Right lobe of liver (tissue), 6 donors: ENCODE measurements at places on chromosomes 1 and 21.

- no peaks in the 10 kb centered on the region for H3K4me1 ChIP-seq
- no peak for DNase-seq
- no peaks in the 10 kb centered on the region for H3K27me3 ChIP-seq
- no peak overlapping the region for H3K27ac ChIP-seq
- no peaks in the 10 kb centered on the region for H3K36me3 ChIP-seq
- H3K4me3 ChIP-seq = no peak overlapping the region
These were observed 215.7 kb upstream of the IRF2BP2 start for GRCh38 chr1:234825498-234826165.

GRCh38 chr1:235211517-235211916 is 50.5 kb upstream of the RBM34 start:
- H3K4me3 ChIP-seq = no peak overlapping the region
- no peaks in the 10 kb centered on the region for H3K27me3 ChIP-seq
- peaks cover 3% of the 10 kb centered on the region for H3K36me3 ChIP-seq
- no peak for DNase-seq
- no peaks in the 10 kb centered on the region for H3K4me1 ChIP-seq

GRCh38 chr1:55632058-55632457 is 416.9 kb upstream of the USP24 start:
- H3K27ac ChIP-seq = no peak overlapping the region
- H3K4me3 ChIP-seq = no peak overlapping the region
- H3K4me1 ChIP-seq = no peaks in the 10 kb centered on the region

- no peaks in the 10 kb centered on the region for H3K4me1 ChIP-seq
- H3K27ac ChIP-seq = no peak overlapping the region
- no peaks in the 10 kb centered on the region for H3K36me3 ChIP-seq
- DNase-seq = no peak
- no peaks in the 10 kb centered on the region for H3K27me3 ChIP-seq
- H3K4me3 ChIP-seq = no peak overlapping the region
These were observed 63.3 kb downstream of the FYB2 start for GRCh38 chr1:56755911-56756310.

- peaks cover 6% of the 10 kb centered on the region for H3K36me3 ChIP-seq
- H3K27ac ChIP-seq = no peak overlapping the region
- no peaks in the 10 kb centered on the region for H3K27me3 ChIP-seq
- peaks cover 14% of the 10 kb centered on the region for H3K4me1 ChIP-seq
- H3K4me3 ChIP-seq = no peak overlapping the region
These were observed 38.5 kb downstream of the ABCD3 start for GRCh38 chr1:94456736-94457135.

DNA sequence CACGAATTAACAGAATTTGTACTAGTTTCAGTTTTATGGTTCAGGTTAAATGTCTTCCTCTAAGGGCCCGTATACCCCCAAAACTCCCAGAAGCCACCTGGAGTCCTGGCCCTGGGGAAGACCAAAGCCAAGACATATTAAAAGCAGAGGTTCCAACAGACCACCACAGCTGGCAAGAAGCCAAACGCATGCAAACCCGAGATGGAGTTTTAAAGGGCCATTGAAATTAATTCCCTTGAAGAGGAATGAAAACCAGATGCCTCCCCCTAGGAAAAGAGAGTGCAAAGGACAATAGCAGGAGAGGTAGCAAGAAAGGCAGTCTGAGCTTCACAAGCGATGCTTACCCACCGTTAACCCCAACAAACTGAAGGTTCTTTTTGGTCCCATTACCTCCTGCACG is 48.1 kb downstream of the KANK4 start:
- H3K27ac ChIP-seq = no peak overlapping the region
- H3K4me3 ChIP-seq = no peak overlapping the region
- no peak for DNase-seq
- no peaks in the 10 kb centered on the region for H3K4me1 ChIP-seq

DNA sequence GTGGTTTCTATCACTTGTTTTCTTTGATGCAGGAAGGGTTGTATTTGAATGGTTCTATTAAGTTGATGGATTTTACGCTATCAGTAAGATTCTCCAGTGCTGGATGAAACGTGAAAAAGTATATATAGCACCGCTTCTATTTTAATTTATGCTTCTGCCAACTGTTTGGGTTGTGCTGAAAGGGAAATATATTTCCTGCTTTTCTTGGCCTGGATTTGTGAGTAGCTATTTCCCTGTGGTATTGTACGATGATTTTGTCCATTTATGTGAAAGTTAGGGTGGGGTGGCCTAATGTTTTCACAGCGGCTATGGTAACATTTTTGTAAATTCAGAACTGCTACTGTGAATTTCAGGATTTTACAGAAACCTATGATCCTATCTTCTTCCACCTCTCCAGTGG is 322 bp downstream of the C1orf162 start:
- H3K4me1 ChIP-seq = no peaks in the 10 kb centered on the region
- H3K36me3 ChIP-seq = peaks cover 2% of the 10 kb centered on the region
- DNase-seq = no peak
- peak overlapping the region; percentile 5 for H3K4me3 ChIP-seq
- peak overlapping the region; percentile 59 for H3K27ac ChIP-seq

DNA sequence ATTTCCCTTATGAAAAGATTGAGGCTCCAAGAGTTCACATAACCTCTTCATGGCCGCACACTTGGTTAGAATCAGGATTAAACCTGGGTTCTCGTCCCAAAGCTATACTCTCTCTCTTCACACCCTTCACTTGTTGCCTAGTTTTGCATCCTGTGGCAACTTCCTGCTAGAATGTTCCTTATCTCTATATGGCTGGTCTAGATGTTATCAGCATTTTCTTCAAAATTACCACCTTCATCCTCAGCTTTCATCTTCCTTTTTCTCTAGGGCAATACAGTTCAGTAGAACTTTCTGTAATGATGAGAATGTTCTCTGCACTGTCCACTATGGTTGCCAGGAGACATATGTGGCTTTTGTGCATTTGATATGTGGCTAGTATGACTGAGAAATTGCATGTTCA is 31.1 kb upstream of the BCAR3 start:
- H3K27me3 ChIP-seq = no peaks in the 10 kb centered on the region
- no peak for DNase-seq
- no peaks in the 10 kb centered on the region for H3K36me3 ChIP-seq
- H3K27ac ChIP-seq = no peak overlapping the region

DNA sequence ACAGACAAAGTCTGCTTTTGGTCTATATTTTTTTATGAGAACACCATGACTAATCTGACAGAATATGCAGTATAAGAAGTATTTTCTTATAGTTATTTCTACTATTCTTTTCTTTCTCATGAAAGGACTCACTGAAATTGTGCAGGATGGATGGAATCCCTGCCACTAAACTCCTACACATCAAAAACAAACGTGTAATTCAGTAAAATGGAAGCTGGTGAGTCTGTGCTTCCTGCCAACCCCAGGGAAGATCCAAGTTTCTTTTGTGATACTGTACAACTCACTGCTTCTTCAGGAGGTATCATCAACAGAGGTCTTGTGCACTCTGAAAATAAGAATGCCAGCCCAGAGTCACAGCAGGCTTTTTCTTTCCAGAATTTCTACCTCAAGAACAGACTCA is 241.2 kb downstream of the MRPL39 start:
- no peak overlapping the region for H3K4me3 ChIP-seq
- H3K27me3 ChIP-seq = no peaks in the 10 kb centered on the region
- H3K27ac ChIP-seq = no peak overlapping the region
- no peak for DNase-seq

- H3K27ac ChIP-seq = no peak overlapping the region
- no peaks in the 10 kb centered on the region for H3K27me3 ChIP-seq
- DNase-seq = no peak
- no peak overlapping the region for H3K4me3 ChIP-seq
- H3K4me1 ChIP-seq = no peaks in the 10 kb centered on the region
- H3K36me3 ChIP-seq = no peaks in the 10 kb centered on the region
These were observed 24.7 kb upstream of the DISP1 start for GRCh38 chr1:222790115-222790514.

GRCh38 chr21:28633839-28634555 is 358.7 kb downstream of the LTN1 start:
- H3K27ac ChIP-seq = no peak overlapping the region
- H3K4me1 ChIP-seq = no peaks in the 10 kb centered on the region
- H3K4me3 ChIP-seq = no peak overlapping the region
- no peaks in the 10 kb centered on the region for H3K36me3 ChIP-seq
- no peak for DNase-seq
- H3K27me3 ChIP-seq = no peaks in the 10 kb centered on the region

DNA sequence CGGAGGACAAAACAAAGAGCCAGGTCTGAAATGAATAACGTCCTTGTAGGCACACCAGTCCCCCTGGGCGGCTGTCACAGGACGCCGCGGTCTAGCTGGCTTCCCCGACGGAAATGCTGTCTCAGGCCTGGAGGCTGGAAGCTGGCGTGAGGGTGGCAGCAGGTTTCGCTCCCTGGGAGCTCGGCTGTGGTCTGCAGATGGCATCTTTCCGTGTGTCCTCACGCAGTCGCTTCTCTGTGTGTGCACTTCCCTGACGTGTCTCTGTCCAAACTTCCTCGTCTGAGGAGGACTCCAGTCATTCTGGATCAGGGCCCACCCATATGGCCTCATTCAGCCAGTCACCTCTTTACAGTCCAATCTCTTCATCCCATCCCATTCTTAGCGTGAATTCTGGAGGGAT is 14.2 kb downstream of the TNFRSF14 start:
- H3K4me3 ChIP-seq = no peak overlapping the region
- H3K27me3 ChIP-seq = no peaks in the 10 kb centered on the region
- no peak for DNase-seq
- H3K4me1 ChIP-seq = no peaks in the 10 kb centered on the region

- no peaks in the 10 kb centered on the region for H3K4me1 ChIP-seq
- H3K36me3 ChIP-seq = no peaks in the 10 kb centered on the region
- H3K27ac ChIP-seq = no peak overlapping the region
- H3K27me3 ChIP-seq = no peaks in the 10 kb centered on the region
- H3K4me3 ChIP-seq = no peak overlapping the region
These were observed 11.0 kb downstream of the CNTN2 start for GRCh38 chr1:205054013-205054412.

DNA sequence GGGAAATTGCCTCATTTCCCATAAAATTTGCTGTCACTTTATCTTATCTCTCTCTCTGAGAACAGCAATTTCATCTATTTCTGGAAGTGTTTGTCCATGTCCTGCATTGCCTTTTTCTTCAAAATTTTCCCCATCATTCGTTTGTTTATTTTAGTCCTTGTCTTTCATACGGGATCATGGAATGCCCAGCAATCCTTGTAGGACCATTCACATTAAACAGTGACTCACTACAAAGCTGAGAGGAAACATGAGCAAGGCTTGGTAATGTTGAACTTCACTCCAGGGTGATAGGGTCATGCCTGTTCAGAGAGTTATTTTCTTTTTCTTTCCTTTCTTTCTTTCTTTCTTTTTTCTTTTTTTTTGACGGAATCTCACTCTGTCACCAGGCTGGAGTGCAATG is 32.2 kb upstream of the HNRNPU start:
- no peak overlapping the region for H3K27ac ChIP-seq
- DNase-seq = no peak
- H3K27me3 ChIP-seq = no peaks in the 10 kb centered on the region

DNA sequence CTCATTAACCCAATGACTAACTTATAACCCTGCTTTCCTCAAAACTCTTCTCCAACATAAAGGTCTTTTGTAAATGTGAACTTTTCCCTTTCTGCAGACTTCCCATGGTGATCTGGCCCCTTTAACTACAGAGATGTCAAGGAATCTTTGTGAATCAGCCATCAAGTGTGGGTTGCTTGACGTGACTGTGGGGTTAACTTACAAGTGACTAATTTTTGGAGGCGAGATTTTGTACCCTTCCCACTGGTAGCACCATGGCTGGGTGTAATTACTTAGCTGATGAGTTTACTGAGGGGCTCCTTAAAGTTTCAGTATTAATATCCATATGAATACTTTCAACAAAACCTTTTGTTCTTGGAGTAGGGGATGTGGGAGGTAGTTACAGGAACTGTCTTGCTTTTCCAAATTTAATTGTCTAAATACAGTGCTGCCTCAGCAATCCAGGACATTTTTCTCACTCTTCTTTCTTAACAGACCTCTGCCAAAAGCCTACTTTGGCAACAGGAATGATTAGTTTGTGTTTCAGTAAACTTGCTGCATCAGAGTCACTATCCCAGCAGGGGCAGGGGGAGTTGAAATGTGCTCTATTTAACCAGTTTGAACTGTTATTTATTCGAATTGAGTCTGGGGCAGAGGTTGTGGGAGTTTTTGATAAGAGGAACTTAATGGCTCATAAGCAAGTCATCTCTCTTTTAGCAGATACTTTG is 217.3 kb upstream of the FGGY start:
- H3K4me1 ChIP-seq = no peaks in the 10 kb centered on the region
- no peak overlapping the region for H3K27ac ChIP-seq
- DNase-seq = no peak
- H3K27me3 ChIP-seq = no peaks in the 10 kb centered on the region

GRCh38 chr1:224509907-224510306 is 75.3 kb upstream of the WDR26 start:
- DNase-seq = peak; percentile 40
- H3K4me1 ChIP-seq = peaks cover 76% of the 10 kb centered on the region
- H3K27me3 ChIP-seq = no peaks in the 10 kb centered on the region
- no peaks in the 10 kb centered on the region for H3K36me3 ChIP-seq

- H3K27me3 ChIP-seq = no peaks in the 10 kb centered on the region
- DNase-seq = peak; percentile 24
- H3K4me3 ChIP-seq = no peak overlapping the region
- no peak overlapping the region for H3K27ac ChIP-seq
- no peaks in the 10 kb centered on the region for H3K4me1 ChIP-seq
These were observed 14.0 kb upstream of the DISC1 start for GRCh38 chr1:231612393-231613089.

DNA sequence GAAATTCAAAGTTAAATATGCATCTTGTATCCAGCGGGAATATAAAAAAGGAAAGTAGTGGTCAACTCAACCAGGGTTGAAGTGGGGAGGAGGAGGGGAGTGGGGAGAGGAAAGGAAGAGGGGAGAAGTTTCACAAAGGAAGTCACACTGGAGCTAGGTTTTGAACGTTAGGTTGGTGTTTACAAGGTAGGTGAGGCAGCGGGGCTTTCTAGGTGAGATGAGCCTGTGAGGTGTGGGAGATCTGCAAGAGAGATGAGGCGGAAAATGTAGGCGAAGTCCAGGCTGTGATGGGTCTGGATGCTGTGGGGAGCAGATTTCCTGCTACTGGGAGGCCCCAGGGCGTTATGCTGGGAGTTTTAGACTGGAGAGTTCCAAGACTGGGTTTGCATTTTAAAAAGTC is 36.1 kb upstream of the IL20 start:
- H3K27ac ChIP-seq = no peak overlapping the region
- H3K4me3 ChIP-seq = no peak overlapping the region
- no peaks in the 10 kb centered on the region for H3K36me3 ChIP-seq
- H3K4me1 ChIP-seq = no peaks in the 10 kb centered on the region

DNA sequence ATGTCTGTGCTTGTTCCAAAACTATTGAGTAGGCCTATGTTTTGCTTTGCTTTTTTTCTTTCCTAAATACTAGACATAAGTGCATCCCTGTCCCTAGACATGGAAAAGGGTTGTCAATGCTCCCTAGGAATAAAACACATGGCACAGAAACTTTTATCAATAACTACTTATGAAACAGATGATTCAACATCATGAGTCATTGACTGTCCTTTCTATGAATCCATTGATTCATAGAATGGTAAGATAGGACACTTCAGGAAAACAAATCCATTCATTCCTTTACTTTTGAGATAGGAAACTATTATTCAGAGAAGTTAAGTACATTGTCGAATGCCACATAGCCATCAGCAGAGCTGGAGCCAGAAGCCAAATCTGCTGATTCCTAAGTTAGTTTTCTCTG is 147.5 kb downstream of the TSEN15 start:
- H3K4me3 ChIP-seq = no peak overlapping the region
- H3K36me3 ChIP-seq = no peaks in the 10 kb centered on the region
- no peak for DNase-seq
- no peak overlapping the region for H3K27ac ChIP-seq
- H3K4me1 ChIP-seq = no peaks in the 10 kb centered on the region
